ENCODE measurements at places on chromosomes 11 and 22. TPM values are rescaled to one million over a fixed set of nuclear protein-coding genes. Genes with fewer than 3 reads are reported as not detected.
A peak's percentile ranks its signal among the peaks of the same experiment; 100 is the strongest.

Gene CD248
- total RNA-seq, result not detected

Gene OR56B4
- not detected for total RNA-seq

Gene MMP1
- total RNA-seq, result 1,684 TPM

- no peaks in the 10 kb centered on the region for H3K36me3 ChIP-seq
- H3K27ac ChIP-seq, result no peak overlapping the region
- H3K4me1 ChIP-seq, result peaks cover 40% of the 10 kb centered on the region
- peak; percentile 49 for DNase-seq
These were observed 1.6 kb downstream of the C1QTNF5 start for GRCh38 chr11:119338965-119339588.

DNA sequence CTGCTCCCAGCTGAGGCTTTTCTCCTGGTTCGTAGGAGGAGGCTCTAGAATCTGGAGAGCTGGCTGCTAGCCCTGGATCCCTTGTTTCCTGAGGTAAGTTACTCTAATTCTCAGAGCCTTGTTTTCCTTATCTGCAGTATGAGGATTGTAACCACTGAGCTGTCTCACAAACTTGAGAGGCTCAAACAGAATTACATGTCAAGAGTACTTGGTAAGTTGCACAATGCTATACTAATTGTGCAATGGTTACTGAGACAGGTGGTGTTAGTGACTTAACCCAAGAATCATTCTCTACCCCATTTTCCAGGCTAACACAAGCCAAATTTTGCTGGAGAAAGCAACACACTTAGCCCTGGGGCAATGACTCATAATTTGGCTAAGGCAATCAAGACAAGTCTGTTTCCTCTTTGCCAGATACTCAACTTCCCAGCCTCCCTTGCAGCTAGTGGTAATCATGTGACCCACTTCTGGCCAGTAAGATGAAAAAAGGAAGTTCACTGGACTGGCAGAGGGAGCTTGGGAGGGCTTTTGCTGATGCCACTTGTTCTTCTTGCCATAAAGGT is 348.0 kb downstream of the TENM4 start:
- DNase-seq, result peak; percentile 26
- no peak overlapping the region for H3K27ac ChIP-seq
- H3K27me3 ChIP-seq, result no peaks in the 10 kb centered on the region
- peaks cover 12% of the 10 kb centered on the region for H3K4me1 ChIP-seq
- H3K36me3 ChIP-seq, result no peaks in the 10 kb centered on the region
